ENCODE measurements at places on chromosomes 1 and 21.

DNA sequence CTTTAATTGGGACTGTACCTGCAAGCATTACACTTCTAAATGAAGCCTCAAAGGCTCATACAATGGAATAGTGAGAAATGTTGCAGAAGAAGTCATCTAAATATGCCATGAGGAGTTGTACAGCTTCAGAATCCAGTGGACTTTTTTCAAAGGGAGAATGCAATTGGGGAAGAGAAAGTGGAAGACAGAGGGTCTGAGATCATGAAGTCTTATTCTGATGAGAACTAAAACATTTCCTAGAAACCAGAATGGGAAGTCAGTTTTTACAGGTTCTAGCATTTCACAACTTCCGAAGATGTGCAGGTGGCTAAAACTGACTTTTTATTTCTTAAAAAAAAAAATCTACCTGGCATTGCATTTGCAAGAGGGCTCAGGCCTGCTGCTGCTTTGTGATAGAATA is 424.4 kb upstream of the RUNX1 start:
- DNase-seq = no peak

DNA sequence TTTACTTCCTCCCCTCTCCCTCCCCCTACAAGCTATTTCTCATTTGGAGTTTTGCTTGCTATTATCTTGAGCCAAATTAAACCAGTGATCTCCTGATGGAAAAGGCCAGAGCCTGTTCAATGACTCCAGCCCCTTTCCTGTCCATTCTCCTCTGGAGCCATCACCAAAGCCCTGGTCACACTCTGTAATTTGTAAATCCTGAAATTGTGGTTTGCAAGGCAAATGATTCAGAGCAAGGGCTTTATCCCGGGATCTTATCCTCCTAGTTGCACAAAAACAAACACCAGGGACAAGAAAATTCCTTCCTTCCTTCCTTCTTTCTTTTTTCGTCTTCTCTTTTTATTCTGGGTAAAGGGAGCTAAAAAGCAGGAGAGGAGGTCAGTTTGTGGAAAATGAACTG is 366.1 kb upstream of the ST6GALNAC5 start:
- DNase-seq = no peak

DNA sequence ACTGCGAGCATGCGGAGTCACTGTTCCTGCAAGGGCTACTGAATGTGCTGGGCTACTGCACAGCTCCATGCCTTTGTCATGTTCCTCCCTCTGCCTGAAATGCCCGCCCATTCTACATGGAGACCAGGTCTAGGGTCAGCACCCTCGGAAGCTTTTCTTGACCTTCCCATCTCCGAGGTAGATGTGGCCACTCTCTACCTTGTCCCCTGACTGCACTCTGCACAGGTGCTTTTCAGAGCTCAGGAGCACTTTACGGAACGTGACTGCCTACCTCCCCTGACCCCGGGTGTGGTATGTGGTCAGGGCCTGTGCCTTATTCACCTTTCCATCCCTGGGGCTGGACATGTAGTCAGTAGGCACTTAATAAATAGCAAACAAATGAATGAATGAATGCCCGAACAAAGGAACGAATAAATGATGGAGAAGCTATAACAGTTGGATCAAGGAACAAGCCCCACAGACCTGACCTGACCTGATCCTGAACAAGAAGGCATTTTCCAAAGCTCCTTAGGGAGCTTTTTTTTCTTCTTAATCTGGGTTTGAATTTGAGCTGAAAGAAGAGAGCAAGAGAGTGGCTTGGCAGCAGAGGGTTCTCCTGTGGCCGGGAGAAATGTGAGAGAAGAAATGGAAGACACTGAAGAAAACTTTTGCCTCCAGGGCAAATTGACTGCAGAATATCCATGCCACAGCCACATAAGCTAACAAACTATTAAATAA is 7.9 kb downstream of the RD3 start:
- no peak for DNase-seq

DNA sequence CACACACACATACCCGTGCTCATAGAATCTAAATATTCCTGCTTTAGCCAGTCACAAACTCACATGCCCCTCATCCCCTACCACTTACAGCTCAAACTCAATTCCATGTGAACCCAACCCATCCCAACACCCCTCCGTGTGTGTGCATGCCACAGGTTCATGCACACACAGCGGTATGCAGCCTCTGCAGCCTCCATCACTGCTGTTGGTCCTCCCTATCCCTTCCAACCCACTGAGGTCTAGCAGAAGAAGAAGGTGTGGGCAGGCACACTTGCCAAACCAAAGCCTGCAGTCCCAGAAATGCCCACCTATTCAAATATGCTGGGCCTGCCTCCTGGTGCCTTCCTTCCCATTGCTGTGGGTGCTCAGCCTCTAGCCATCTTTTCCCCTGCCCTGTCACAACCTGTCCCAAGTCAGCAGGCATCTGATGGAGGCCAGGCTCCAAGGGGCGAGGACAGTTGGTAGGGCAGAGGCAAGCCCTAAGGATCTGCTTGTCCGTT is 26.2 kb downstream of the SLC2A1 start:
- DNase-seq = no peak

GRCh38 chr1:232622981-232623380 is 7.0 kb downstream of the SIPA1L2 start:
- DNase-seq = no peak

GRCh38 chr21:46326110-46326703 is 2.3 kb downstream of the PCNT start:
- DNase-seq = no peak

GRCh38 chr1:181104790-181105133 is 16.3 kb downstream of the IER5 start:
- DNase-seq = no peak

- DNase-seq = no peak
Measured at GRCh38 chr1:208243527-208243966, 637 bp downstream of the PLXNA2 start.

- no peak for DNase-seq
Measured at GRCh38 chr21:15870819-15871218, 141.0 kb downstream of the USP25 start.

DNA sequence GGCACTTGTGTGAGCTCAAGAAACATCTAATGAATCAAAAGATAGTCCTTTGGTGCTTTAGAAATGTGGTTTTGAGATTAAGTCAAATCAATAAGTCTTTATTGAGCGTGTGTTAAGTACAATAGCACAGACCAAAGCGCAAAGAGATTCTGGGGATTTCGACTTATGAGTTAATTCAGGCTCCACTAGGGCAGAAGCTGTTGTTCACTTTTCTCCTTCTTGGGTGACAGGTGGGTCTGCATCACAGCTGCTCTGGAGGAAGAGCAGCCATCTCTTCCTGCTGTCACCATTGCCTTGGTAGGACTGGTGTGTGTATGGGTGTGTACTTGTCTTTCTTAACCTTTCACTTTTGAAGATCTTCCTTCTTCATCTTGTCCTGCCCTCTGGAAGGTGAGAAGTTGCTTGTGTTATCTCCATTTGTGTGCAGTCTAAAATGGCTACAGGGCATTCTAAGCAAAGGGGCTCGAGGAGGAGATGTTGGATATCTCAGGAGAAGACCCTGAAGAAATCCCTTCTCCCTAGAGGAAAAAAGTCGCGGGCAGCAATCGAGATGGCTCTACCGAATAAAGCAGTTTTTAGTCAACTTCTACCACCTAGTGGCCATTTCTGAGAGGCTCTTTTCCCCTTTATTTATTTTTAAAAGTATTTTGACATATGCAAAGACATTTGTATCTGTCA is 22.9 kb upstream of the DISC1 start:
- no peak for DNase-seq

GRCh38 chr1:209560952-209561351 is 22.6 kb upstream of the CAMK1G start:
- DNase-seq = no peak

- no peak for DNase-seq
Measured at GRCh38 chr1:157844089-157844830, 2.7 kb upstream of the CD5L start.

GRCh38 chr1:5991381-5992025 is 722 bp downstream of the NPHP4 start:
- peak; percentile 16 for DNase-seq

DNA sequence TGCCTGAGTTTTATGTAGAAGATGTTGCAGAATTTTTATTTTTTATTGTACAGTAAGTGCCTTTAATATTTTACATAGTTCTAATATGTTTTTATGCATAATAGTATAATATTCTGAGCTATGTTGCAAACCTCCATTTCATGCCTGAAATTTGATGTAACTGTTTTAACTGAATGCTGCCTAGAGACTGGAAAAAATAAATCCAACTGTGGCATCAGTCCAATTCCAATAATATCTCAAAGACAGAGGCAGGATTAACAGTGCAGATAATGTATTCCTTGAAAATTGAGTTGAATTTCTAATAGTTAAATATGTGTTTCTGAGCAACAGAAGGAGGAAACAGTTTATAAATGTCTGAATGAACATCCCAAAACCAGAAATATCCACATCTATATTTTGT is 61.1 kb upstream of the KIF1B start:
- DNase-seq = no peak

All from stimulated activated CD4-positive, alpha-beta T cell treated with anti-CD3 and anti-CD28 coated beads, Interleukin-2, amount 100 ng/mL, for 4 hours (primary cell).